Karpas-422 (cell line): ENCODE measurements at places on chromosomes 6 and 20.
A peak's percentile ranks its signal among the peaks of the same experiment; 100 is the strongest.

- DNase-seq = no peak
Measured at GRCh38 chr6:94289131-94289530, 869.8 kb upstream of the EPHA7 start.

GRCh38 chr6:117607511-117607910, 5.2 kb upstream of the GOPC start:
- no peak for DNase-seq

DNA sequence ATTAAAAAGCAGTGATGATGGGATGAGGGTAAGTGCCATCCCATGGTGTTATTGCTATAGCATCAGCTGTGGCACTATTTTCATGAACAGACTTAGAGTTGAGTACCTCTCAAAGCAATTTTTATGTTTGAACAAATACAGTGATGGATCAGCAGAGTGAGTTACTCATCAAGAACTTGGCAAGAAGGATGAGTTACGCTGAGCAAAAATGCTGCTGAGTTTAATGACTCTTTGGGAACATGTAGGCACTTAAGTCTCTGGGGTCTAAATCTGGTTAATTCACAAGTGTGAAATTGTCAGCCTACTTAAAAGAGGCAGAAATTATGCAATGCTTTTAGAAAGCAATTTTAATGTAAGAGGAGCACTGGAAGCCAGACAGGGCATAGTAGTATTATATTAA, 78.5 kb upstream of the AHI1 start:
- no peak for DNase-seq

DNA sequence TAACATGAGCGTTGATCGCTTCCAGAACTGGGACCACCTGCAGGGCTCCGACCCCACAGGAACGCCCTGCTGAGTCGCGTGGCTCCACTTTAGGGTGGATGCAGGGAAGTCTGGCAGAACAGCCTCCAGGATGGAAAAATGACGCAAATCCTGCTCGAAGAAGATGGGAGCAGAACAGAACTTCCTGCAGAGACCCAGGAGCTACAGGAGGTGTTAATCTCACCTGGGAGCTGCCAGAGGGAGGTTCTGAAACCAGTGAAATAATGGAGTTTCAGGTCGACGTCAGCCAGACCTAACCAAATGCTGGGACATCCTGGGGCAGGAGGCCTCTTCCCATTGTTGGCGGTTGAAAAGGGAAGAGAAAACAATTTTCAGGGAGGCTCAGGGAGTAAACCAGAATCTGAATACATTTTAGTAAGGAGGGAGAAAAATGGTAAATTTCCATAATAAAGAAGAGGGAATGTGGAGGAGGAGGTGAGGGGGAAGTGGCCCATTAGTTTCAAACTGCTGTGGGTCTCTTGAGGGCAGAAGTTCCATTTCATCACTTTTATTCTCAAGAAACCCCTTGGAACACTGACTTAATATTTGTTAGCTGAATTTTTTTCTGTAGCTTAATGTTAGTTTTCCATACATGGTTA, 558.4 kb upstream of the CDH4 start:
- no peak for DNase-seq

GRCh38 chr6:6685249-6686040, 96.9 kb downstream of the LY86 start:
- no peak for DNase-seq

DNA sequence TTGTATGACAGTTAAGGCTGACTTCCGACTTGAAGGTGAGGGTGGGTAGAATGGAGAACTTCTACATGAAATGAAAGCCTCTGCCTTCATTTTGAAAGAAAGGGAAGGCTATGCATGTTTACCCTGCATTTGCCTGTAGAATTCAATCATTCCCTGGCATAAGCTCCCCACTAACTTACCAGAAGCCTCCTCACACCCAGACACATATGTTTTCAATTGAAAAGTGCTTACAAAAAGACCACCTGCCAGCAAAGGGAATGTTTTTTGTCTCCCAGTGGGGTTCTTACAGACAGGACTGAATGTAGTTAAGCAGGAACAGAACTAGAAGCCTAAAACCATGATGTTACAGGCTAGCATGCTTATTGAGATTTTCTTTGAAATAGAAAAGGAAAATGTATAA, 392.1 kb upstream of the HSF2 start:
- DNase-seq = no peak

DNA sequence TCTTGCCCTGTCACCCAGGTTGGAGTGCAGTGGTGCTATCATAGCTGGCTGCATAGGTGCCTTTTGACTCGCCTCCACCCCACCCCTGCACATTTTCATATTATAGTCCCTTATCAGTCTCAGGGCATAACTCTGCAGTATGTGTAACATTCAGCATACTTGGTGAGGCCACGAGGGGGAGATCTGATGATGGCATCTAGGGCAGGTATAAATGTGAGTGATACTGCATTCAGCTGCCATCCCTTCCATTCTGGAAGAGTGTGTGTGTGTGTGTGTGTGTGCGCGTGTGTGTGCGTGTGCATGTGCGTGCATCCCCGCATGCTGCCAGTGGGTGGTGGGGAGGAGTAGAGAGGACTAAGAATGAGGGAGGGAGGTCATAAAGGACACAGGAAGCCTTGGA, 81.4 kb downstream of the JARID2 start:
- peak; percentile 77 for DNase-seq

GRCh38 chr20:41902346-41902745, 284.2 kb upstream of the CHD6 start:
- DNase-seq = no peak

DNA sequence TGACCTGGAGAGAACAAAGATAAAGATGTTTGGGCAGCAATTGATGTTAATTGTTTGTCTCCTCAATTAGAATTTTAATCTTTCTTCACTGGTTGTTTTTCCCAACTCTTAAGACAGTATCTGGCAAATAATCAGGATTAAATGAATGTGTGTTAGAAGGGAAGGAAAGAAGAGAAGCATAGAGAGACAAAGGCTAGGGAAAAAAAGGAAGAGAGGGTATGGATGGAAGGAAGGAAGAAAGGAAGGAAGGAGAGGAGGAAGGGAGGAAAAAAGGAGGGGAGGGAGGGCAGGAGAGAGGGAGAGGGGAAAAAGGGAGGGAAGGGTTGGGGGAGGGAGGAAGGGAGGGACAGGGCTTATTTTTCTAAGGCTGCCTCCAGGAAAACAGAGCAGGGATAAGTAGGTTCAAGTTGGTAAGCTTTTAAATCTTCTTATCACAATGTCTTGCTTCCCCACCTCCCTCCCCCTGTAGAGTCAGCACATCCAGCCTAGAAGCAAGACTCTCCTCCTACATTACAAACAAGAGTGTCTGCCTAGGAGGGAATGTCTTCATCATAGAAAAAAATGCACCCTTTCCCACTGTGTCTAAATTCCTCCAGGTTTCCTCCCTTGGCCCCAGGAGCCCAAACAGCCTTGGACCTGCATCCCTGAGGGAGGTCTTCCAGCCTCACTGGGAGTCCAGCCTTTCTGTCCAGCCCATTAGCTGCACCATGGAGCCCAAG, 447.8 kb upstream of the JARID2 start:
- DNase-seq = no peak
